ENCODE measurements at places on chromosomes 6 and 20.

- no peak for ATAC-seq
Measured at GRCh38 chr6:158184608-158185007, 16.5 kb downstream of the GTF2H5 start.

- no peak for ATAC-seq
Measured at GRCh38 chr6:36116066-36116864, 14.0 kb upstream of the MAPK13 start.

GRCh38 chr6:20932284-20932683, 398.0 kb downstream of the CDKAL1 start:
- ATAC-seq, result no peak

DNA sequence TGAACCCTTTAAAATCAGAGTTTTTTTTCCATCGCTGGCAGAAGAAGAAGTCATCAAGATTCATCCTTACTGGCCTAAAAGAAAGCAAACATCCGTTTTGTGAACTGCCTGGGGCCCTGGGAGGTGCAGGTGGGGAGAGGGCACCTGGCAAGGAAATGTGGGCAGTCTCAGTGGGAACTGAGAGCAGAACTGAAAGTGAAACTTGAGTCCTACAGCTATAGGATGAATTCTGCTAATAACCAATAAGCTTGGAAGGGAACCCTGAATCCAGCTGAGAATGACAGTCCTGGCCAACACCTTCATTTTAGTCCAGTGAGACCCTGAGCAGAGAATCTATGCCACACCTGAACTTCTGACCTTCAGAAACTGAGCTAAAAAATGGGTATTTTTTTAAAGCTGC, 130.1 kb upstream of the ASCC3 start:
- ATAC-seq, result peak; percentile 36

- ATAC-seq, result no peak
Measured at GRCh38 chr6:166413491-166413951, 30.8 kb upstream of the MPC1 start.

DNA sequence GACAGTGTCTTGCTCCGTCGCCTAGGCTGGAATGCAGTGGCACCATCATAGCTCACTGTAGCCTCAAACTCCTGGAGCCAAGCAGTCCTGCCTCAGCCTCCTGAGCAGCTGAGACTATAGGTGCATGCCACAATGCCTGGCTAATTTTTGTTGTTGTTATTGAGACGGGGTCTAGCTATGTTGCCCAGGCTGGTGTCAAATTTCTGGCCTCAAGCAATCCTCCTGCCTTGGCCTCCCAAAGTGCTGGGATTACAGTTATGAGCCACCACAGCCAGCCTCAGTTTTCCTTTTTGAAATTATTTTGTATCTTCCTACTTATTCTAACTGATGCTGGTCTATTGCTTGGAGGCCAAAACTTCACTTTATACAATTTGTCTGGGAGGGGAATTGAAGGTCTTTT, 436.1 kb downstream of the UTRN start:
- ATAC-seq, result no peak

GRCh38 chr6:96014846-96015517, 792 bp upstream of the FUT9 start:
- no peak for ATAC-seq

- ATAC-seq, result no peak
Measured at GRCh38 chr6:21596145-21596948, 2.8 kb downstream of the SOX4 start.

- no peak for ATAC-seq
Measured at GRCh38 chr20:11891077-11891775, 26.5 kb upstream of the BTBD3 start.

DNA sequence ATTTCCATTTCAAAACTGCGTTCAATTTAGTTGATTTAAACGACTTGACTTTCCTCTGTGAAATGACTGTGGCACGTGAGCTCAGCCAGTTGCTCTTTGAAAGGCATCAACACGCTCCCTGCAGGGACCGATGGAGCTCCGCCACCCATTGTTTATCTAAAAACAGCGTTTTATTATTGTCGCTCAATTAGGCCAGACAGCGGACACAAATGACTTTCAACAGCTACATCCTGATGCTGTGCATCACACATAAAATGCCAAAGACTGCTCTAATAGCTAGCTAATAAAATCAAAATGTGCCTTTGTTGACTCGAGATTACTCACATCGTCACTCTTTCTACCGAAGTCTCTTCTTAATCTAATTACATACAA, 332.5 kb downstream of the CD83 start:
- no peak for ATAC-seq

DNA sequence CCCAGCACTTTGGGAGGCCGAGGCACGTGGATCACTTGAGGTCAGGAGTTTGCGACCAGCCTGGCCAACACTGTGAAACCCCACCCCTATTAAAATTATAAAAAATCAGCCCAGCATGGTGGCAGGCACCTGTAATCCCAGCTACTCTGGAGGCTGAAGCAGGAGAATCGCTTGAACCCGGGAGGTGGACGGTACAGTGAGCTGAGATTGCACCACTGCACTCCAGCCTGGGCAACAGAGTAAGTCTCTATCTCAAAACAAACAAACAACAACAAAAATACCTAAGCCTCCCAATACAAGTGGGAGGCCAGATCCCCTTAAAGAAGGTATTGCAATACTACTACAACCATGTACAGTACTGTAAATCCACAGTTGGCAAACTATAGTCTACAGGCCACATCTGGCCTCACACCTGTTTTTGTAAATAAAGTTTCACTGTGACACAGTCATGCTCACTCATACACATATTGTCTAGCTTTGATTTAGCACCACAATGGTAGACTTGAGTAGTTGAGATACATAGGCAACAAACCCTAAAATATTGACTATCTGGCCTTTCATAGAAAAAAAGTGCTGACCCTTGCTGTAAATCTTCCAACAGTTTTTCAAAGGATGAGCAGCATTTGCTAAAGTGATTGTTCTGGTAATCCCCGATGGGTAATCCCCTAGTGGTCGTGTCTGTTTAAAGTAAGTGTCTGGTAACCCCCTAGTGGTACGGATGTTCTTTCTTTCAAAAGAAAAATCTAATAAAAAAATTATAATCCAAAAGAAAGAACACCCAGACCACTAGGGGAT, 202.0 kb downstream of the RNGTT start:
- ATAC-seq, result peak; percentile 46

DNA sequence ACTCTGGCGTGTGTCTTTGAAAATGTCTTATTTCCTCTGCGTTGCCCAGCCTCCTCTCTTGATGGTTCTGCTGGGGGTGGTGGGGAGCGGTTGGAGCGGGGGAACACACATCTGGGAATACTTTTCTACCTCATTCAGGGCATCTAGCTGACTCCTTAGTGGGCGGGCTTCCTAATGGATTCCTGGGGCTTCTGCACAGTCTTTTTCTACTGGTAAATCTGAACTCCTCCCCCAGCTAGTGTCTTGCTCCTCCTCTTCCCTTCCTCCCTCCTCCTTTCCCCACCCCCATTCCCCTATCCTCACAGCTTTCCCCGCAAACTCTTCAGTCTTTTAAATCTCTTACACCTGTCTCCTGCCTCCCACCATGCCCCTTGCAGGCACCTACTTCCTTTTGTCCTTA, 74.4 kb downstream of the PRL start:
- no peak for ATAC-seq

- ATAC-seq, result no peak
Measured at GRCh38 chr6:49664817-49665216, 28.2 kb upstream of the RHAG start.

DNA sequence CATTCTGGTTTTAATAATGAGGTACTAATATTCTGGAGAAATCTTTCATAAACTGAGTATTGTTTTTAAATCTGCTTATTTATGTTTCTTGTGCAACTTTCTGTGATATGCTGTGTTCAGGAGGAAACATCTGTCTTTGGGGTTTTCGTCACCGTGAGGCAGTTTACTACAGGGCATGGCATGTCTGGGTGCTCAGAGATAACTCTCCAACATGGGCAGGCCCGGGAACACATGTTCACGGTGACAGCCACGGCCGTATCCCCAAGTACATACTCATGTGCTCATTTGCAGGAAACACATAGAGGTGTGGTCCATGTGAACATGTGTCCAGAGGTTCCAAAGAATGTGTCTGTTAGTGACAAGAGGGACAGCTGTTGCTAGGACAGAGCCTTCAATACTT, 62.1 kb upstream of the CNKSR3 start:
- no peak for ATAC-seq

- ATAC-seq, result no peak
Measured at GRCh38 chr6:160662429-160662828, 1.6 kb downstream of the LPA start.

DNA sequence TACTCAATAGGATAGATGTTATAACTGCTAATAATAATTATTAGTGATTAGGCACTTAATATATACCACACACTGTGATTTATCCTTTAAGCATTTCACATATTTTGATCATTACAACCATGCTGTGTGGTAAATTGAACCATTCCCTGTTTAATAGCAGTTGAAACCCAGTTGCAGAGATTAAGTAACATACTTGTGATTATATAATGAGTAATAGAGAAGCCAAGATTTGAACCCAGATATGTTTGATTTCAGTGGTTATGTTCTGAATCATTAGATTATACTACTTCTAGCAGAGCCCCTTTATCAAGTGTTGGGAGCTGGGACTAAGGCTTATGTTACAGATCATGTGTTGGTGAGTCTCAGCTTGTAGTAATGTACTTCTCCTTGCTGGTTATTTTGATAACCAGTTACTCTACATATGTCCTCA, 44.1 kb downstream of the STK4 start:
- peak; percentile 81 for ATAC-seq

GRCh38 chr20:51327251-51327841, 215.2 kb downstream of the NFATC2 start:
- no peak for ATAC-seq

GRCh38 chr6:112470950-112471349, 123.8 kb downstream of the RFPL4B start:
- no peak for ATAC-seq

DNA sequence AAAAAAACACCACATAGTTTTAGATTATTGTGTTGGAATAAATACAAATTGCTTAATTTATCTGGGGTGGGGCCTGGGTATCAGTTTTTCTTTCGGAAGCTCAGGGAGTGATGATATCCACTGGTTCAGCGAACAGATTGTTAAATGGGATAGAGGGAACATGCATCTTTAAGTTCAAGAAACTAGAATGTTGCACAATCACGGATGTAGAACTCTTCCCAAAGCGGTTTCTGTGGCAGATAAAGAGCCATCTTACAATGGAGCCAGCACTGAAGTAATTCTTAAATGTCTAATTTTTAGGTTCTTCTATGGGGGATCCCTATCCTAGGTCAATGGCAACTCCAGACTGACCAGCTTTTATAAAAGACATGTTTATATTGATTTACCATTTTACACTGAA, 9.7 kb upstream of the RMND1 start:
- ATAC-seq, result no peak

DNA sequence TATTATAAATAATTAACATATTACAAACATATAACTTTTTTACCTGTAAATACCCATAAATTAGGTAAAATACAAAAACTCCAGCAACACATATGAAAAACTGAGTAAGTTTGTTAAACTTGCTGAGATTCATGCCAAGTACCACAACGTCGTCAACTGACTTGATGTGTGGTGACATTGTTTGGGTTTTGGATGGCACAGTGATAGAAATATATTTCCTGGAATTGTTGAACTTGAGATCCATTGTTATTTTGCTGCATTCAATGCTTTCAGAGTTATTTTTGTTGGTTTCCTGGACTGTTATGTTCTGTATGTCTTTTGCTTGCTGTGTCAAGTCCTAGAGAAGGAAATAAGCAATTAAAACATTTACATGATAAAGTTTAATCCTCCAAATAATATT, 5.5 kb downstream of the SLC35B3 start:
- no peak for ATAC-seq

DNA sequence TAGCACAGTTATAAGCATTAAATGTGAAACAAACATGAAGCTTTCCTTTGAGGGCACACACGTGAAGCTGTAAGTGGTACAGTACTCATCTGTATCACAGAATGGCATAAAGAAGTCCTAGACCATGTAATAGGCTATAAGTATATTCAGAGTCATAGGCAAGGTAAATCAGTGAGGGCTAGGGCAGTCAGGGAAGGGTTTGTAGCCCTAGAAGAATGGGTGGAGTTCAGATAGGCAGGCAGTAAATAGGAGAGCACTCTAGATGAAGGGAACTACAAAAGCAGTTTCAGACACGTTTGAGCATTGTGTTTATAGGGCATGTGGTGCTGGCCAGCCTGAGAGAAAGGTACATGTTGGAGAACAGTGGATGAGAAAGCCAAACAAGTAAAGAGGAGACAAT, 9.5 kb downstream of the YWHAB start:
- ATAC-seq, result no peak

GRCh38 chr6:3743541-3743940, 8.0 kb downstream of the PXDC1 start:
- no peak for ATAC-seq

DNA sequence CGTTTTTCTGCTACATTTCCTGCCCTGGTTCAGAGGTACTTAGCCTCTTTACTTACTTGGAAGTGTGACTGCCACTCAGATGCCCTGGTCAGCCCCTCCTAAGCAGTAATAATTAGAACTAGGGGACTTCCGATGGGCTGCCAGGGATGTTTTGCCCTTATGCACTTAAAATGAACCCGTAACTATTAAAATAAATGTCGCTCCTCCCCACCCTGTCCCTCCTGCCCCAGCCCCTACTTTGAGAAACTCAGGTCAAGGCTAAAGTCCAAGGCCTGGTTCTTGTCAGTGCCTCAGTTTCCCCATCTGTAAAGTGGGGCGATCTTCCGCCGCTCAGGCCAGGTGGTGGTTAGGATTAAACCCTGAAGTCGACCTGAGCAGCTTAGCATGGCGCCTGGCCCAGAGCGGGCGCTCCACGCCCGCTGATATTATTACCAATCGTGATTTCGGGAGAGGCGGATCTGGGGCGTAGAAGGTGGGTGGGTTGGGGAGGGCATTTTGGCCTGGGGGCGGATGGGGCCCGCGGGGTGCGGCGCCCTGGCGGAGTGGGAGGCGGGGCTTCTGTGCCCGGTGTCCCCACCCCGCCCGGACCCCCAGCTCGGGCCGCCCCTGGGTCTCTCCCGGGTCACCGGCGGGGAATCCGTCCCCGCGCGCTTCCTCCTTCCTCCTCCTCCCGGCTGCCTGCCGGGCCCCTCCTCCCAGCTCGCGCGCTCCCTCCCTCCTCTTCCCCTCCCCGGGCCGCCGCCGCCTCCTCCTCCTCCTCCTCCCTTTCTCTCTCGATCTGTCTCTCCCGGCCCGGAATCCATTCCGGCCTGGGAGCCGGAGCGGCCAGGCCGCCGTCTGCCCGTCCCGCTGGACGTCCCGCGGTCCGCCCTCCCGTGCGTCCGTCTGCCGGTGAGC, at the start of gene SRC:
TSS of gene SRC (plus strand) at position 802 of the 897 bp plus-strand sequence. CDS start 38,014 bp downstream, outside the sequence.
- ATAC-seq, result peak; percentile 42

Data from activated CD4-positive, CD25-positive, alpha-beta regulatory T cell treated with anti-CD3 and anti-CD28 coated beads, Interleukin-2, amount 50 U/mL, for 24 hours (primary cell).